Lower lobe of right lung (tissue), 2 donors: ENCODE measurements at places on chromosomes 7 and 10. TPM values are rescaled to one million over a fixed set of nuclear protein-coding genes. Genes with fewer than 3 reads are reported as not detected.

Gene CNTNAP2
- 0.59 TPM for total RNA-seq

Gene DHX32
- 31.9 TPM for total RNA-seq

Gene GARIN1A
- 3.4 TPM for total RNA-seq

Gene TRPV5
- not detected for total RNA-seq

Gene GPC2
- total RNA-seq: 0.77 TPM

Gene KNDC1
- 10.3 TPM for total RNA-seq

Gene MAT1A
- total RNA-seq: 1.0 TPM
